ENCODE measurements at places on chromosomes 11 and 22. TPM values are rescaled to one million over a fixed set of nuclear protein-coding genes. Genes with fewer than 3 reads are reported as not detected.

PDE2A gene
- 13.1 TPM for total RNA-seq

HSCB gene
- 10.1 TPM for total RNA-seq

TEX12 gene
- total RNA-seq: 0.37 TPM

ANKRD49 gene
- 13.7 TPM for total RNA-seq

OR5B21 gene
- not detected for total RNA-seq

ANO5 gene
- total RNA-seq: 5.3 TPM

All from upper lobe of left lung (tissue), 6 donors.